Muscle of leg (tissue), 16 donors: ENCODE measurements at places on chromosomes 6 and 20. TPM values are rescaled to one million over a fixed set of nuclear protein-coding genes. Genes with fewer than 3 reads are reported as not detected.

BPIFB4 gene
- 0.09 TPM for total RNA-seq

C6orf136 gene
- 5.8 TPM for total RNA-seq

DNA sequence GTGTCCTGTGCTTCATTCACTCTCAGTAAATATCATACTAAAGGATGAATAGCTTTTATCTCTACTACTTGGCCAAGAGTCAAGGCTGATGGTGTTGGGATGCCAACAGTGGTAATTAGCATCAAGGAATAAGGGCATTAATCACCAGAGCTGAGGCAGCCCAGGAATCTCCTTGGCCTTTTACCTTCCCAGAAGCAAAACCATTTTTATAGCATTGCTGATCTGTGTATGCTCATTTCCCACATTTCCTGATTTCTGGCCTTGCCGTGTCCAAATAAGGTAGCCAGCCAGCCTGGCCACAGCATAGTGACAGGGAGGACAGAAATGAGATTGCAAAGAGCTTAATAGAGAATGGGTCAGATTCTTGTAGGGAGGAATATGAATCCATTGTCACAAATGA lies 76.7 kb upstream of the FOXO3 start:
- H3K27ac ChIP-seq, result peak overlapping the region; percentile 48
- no peaks in the 10 kb centered on the region for H3K36me3 ChIP-seq
- H3K4me3 ChIP-seq, result no peak overlapping the region
- no peaks in the 10 kb centered on the region for H3K4me1 ChIP-seq

DNA sequence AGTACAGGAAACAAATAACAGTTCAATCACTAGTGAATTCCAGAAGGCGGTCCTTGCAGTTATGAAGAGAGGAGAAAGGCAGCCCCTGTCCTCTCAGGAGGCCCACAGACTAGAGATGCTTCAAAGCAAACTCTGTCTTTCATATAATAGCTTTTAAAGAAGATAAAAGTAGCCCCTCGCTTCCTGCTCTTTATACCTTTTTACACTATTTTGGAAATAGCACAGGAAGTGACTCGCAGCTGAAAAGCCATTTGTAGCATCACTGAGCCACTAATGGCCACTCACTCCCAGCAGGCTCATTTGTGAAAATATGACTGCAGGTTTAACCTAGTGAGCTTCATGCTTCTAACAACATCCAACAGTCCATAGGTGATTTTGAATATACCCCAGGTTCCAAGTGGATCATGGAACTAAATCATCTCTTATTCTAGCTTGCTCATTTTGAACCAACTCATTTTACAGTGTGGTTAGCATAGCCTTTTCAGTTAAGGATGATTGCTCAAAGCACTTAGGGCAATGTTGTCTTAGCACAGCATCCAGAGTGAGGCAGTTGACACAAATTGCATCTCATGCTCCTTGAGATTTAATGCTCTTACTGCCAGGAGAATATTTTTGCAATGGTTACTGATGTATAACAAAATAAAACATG lies 136.0 kb upstream of the NRSN1 start:
- no peak overlapping the region for H3K4me3 ChIP-seq
- no peaks in the 10 kb centered on the region for H3K36me3 ChIP-seq
- no peak for DNase-seq
- no peaks in the 10 kb centered on the region for H3K27me3 ChIP-seq

DNA sequence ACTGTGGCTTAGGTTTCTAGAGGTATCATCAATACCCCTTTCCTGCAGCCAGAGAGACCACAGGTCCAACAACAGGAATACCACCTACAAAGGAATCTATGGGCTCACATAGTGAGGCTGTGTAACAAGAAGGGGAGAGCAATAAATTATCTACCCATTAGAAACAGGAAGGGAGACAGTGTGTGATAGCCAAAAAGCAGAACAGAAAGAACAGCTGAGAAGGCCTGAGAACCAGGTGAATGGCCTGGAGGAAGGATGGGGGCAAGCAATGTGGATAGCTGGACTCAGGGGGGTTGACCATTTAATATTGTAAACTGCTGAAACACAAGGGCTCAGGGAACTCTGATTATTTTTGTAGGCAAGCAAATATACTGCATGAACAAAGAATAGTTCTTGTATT lies 628.2 kb downstream of the COL12A1 start:
- no peak for DNase-seq
- no peaks in the 10 kb centered on the region for H3K27me3 ChIP-seq
- no peak overlapping the region for H3K4me3 ChIP-seq
- no peaks in the 10 kb centered on the region for H3K36me3 ChIP-seq
- H3K27ac ChIP-seq, result no peak overlapping the region

DNA sequence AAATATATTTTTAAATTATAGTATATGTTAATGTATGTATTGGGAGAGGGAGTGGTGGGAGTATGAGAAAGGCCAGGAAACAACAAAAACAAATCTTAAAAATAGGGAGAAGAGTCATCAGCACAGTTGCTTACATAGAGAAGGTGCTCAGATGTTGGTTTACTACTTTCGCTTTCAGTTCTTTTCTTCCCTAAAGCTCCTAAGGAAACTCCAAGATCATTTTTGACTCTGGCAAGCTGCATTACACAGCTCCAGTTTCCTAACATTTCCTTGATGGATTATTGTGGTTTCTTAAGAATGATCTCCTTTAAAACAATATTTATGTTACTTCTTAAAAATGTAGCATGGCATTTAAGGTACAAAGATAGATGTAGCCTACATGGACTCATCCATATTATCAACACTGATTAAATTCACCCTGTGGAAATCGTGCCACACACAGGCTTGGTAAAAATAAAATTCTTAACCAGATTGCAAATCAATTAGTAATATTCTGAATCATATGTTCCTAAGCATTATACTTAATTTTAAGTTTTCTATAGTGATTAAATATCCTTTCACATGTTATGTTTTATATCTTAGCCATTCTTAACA lies 118.0 kb upstream of the MAN1A1 start:
- no peaks in the 10 kb centered on the region for H3K27me3 ChIP-seq
- DNase-seq, result peak; percentile 54
- H3K36me3 ChIP-seq, result no peaks in the 10 kb centered on the region
- no peaks in the 10 kb centered on the region for H3K4me1 ChIP-seq
- no peak overlapping the region for H3K27ac ChIP-seq

GRCh38 chr6:43383021-43383667 lies 13.7 kb upstream of the ZNF318 start:
- peaks cover 4% of the 10 kb centered on the region for H3K27me3 ChIP-seq
- no peak for DNase-seq
- H3K4me3 ChIP-seq, result no peak overlapping the region

GRCh38 chr20:2287504-2287903 lies 8.3 kb upstream of the TGM3 start:
- DNase-seq, result no peak
- H3K4me1 ChIP-seq, result peaks cover 6% of the 10 kb centered on the region
- no peaks in the 10 kb centered on the region for H3K36me3 ChIP-seq
- no peaks in the 10 kb centered on the region for H3K27me3 ChIP-seq
- H3K4me3 ChIP-seq, result no peak overlapping the region
- H3K27ac ChIP-seq, result no peak overlapping the region

DNA sequence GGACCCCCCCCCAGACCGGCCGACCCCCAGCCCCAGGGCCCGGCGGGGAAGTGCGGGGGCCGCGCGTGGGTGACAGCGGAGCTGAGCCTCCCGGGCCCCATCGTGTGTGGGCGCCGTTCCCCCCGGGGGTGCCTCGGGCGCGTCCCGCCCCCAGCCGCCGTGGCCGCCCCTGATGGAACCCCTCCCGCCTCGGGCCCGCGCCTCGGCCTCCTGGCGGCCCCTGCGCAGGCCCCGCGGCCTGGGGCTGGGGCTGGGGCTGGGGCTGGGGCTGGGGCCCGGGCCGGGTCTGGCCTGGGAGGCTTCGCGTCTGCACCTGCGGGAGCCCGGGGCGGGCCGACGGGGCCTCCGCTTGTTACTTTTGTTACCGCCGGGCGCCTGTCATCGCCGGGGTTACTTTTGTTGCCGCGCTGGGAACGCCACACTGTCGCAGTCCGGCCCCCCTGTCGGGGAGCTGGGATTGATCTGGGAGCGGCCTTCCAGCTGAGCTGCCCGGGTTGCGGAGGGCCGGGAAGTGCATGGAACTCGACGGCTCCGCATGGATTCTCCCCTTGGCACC lies 598 bp downstream of the OGFR start:
- H3K4me1 ChIP-seq, result peaks cover 35% of the 10 kb centered on the region
- H3K27ac ChIP-seq, result peak overlapping the region; percentile 21
- peaks cover 48% of the 10 kb centered on the region for H3K36me3 ChIP-seq
- DNase-seq, result no peak
- H3K27me3 ChIP-seq, result no peaks in the 10 kb centered on the region
